Renal pelvis (tissue), 12 donors: ENCODE measurements at places on chromosomes 7 and 10. TPM values are rescaled to one million over a fixed set of nuclear protein-coding genes. Genes with fewer than 3 reads are reported as not detected.
A peak's percentile ranks its signal among the peaks of the same experiment; 100 is the strongest.

DNA sequence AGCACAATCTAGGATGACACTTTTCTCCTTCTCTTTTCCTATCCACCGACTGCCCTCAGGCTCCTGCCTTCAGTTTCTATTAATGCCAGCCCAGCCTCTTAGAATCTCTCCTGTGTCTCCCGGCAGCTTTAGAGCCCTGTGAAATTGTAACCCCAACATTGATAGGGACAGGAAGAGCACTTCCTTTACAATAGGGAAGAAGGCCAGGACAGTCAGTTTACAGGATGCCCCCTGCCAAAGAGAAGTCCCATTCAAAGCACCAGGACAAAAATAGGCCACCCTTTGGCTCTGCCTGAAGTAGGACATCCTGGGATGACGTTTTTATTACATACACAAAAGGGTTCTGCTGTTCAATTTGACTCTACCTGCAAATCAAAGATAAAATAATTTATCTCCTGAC lies 64.7 kb upstream of the ANK3 start:
- DNase-seq, result no peak

- no peak for DNase-seq
Observed at GRCh38 chr7:50821457-50822008, 38.8 kb upstream of the GRB10 start.

GRCh38 chr7:65722361-65722792 lies 150.5 kb upstream of the VKORC1L1 start:
- DNase-seq, result peak; percentile 45

- DNase-seq, result peak; percentile 57
Observed at GRCh38 chr10:43110338-43111071, 27.7 kb upstream of the CSGALNACT2 start.

- DNase-seq, result no peak
Observed at GRCh38 chr7:81688622-81689411, 81.0 kb downstream of the HGF start.

- DNase-seq, result no peak
Observed at GRCh38 chr7:2484868-2485267, 8.7 kb upstream of the GRIFIN start.

GRCh38 chr7:132825222-132825621 lies 249.0 kb upstream of the PLXNA4 start:
- DNase-seq, result no peak

GRCh38 chr10:72087969-72088888 lies at the start of gene SPOCK2:
TSS of gene SPOCK2 (minus strand) at chr10:72088551. CDS start at chr10:72088328, 223 bp downstream.
- peak; percentile 64 for DNase-seq

The GIMAP2 gene
- 5.7 TPM for polyA plus RNA-seq

The PTN gene
- polyA plus RNA-seq, result 200 TPM

The NUDT1 gene
- polyA plus RNA-seq, result 26.9 TPM

The TFR2 gene
- 1.1 TPM for polyA plus RNA-seq

The HIF1AN gene
- 49.7 TPM for polyA plus RNA-seq

The RTKN2 gene
- 12.3 TPM for polyA plus RNA-seq

The GCK gene
- 4.7 TPM for polyA plus RNA-seq

The PRRT4 gene
- polyA plus RNA-seq, result 1.2 TPM
